Uterus (tissue), 4 donors: ENCODE measurements at places on chromosomes 3 and 15. TPM values are rescaled to one million over a fixed set of nuclear protein-coding genes. Genes with fewer than 3 reads are reported as not detected.

- no peaks in the 10 kb centered on the region for H3K36me3 ChIP-seq
- DNase-seq: no peak
- no peak overlapping the region for H3K4me3 ChIP-seq
- no peaks in the 10 kb centered on the region for H3K27me3 ChIP-seq
- H3K27ac ChIP-seq: no peak overlapping the region
- H3K4me1 ChIP-seq: no peaks in the 10 kb centered on the region
These were observed 25.9 kb upstream of the UBE2Q2 start for GRCh38 chr15:75817138-75817935.

GRCh38 chr3:34399401-34399800 is 601.0 kb downstream of the PDCD6IP start:
- no peak overlapping the region for H3K27ac ChIP-seq
- no peaks in the 10 kb centered on the region for H3K4me1 ChIP-seq
- H3K4me3 ChIP-seq: no peak overlapping the region
- no peaks in the 10 kb centered on the region for H3K27me3 ChIP-seq
- DNase-seq: no peak
- no peaks in the 10 kb centered on the region for H3K36me3 ChIP-seq

GRCh38 chr3:156685198-156685597 is 10.8 kb downstream of the TIPARP start:
- H3K36me3 ChIP-seq: no peaks in the 10 kb centered on the region
- no peak overlapping the region for H3K4me3 ChIP-seq
- H3K27me3 ChIP-seq: no peaks in the 10 kb centered on the region

GRCh38 chr15:95894407-95894956 is 436.0 kb upstream of the NR2F2 start:
- H3K4me3 ChIP-seq: no peak overlapping the region
- peak overlapping the region; percentile 5 for H3K27ac ChIP-seq
- DNase-seq: no peak

DNA sequence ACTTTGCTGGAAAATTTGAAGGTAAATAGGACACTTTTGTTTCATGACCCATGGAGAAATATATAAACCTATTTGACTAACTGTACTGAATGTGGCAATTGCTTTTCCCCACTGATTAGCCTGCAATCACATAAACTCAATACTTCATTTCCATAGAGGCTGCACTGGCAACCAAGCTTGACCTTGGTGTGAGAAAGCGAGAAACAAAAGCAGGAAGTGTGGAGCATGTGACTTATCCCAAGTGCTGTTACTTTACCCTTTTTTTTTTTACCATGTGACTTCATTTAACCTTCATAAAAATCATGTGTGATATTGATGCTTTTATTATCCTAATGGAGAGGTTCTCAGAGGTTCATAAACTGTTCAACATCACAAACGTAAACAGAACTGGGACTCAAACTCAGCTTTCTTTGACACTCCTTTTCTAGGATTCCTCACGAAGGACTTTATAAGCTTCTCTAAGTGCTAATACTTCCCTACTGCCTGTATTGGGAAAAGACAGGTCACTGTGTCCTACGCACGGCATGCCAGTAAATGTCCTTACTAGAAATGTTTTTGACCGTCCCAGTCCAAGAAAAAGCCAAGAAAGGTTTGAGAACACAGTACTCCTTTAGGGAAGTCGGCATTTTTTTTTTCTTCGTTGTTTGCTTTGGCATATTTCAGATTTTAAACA is 34.9 kb upstream of the ZNF385D start:
- H3K36me3 ChIP-seq: no peaks in the 10 kb centered on the region
- H3K4me3 ChIP-seq: no peak overlapping the region
- no peak overlapping the region for H3K27ac ChIP-seq
- no peaks in the 10 kb centered on the region for H3K4me1 ChIP-seq
- H3K27me3 ChIP-seq: no peaks in the 10 kb centered on the region

DNA sequence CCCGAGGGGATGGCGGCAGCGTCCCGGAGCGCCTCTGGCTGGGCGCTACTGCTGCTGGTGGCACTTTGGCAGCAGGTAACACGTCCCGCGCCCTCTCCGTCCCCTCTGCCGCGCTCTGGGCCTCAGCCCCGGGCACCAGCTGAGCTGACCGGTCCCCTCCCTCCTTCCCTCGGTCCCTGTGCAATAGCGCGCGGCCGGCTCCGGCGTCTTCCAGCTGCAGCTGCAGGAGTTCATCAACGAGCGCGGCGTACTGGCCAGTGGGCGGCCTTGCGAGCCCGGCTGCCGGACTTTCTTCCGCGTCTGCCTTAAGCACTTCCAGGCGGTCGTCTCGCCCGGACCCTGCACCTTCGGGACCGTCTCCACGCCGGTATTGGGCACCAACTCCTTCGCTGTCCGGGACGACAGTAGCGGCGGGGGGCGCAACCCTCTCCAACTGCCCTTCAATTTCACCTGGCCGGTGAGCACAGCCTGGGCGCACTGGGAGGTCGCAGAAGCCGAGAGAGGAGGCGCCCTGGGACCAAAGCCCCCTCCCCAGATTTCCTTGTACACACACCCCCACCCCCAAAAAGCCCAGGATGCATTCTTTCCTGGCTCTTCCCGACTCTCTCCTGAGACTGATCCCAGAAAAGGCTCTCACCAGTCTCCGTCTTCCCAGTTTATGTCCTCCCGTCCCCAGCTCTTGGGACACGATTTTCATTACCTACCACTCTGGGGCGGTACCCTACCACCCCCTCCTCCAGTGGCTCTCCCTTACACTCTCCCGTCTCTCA is 705 bp downstream of the DLL4 start:
- H3K4me1 ChIP-seq: no peaks in the 10 kb centered on the region
- peak overlapping the region; percentile 41 for H3K4me3 ChIP-seq
- peaks cover 44% of the 10 kb centered on the region for H3K27me3 ChIP-seq
- peak overlapping the region; percentile 45 for H3K27ac ChIP-seq
- H3K36me3 ChIP-seq: no peaks in the 10 kb centered on the region

GRCh38 chr15:100373120-100373896 is 31.5 kb upstream of the ADAMTS17 start:
- DNase-seq: peak; percentile 18
- no peaks in the 10 kb centered on the region for H3K27me3 ChIP-seq
- H3K4me3 ChIP-seq: peak overlapping the region; percentile 20
- H3K36me3 ChIP-seq: no peaks in the 10 kb centered on the region
- H3K27ac ChIP-seq: peak overlapping the region; percentile 84

GRCh38 chr15:77543159-77543882 is 89.4 kb downstream of the LINGO1 start:
- H3K4me1 ChIP-seq: no peaks in the 10 kb centered on the region
- H3K27ac ChIP-seq: peak overlapping the region; percentile 60
- H3K27me3 ChIP-seq: no peaks in the 10 kb centered on the region

DNA sequence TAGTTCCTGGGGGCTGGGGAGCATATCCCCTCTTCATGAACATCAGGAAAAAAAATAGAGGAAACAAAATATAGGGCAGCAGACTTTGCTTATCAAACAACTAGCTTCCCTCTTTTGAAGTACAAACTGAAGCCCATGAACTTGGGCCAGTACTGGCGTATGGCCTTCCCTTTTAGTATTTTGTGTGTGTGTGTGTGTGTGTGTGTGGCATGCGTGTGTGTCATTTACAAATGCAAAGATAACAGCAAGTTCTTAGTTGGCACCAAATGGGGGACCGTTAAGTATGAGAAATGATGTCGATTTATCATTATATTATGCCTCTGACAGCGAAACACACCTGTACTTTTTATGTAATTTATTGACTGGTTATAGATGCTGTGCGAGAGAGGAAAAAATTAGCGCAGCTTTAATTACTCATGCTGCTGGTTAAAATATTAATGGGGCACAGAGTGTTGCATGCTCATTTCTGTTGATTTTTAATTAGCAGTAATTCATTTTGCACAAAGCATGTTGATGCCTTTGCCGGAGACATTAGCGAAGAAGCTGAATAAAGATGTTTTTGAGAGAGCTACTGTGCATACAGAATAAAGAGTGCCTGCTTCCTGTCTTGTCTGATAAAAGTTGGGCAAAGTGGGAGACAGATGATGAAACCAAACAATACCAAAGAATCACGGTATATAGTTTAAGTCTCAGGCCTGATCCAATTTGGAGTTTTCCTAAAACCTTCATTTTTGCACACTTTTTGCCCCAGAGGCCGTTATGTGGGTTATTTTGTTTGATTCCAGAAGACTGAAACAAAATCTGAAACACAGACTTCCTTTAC is 297.1 kb downstream of the SATB1 start:
- no peaks in the 10 kb centered on the region for H3K4me1 ChIP-seq
- no peaks in the 10 kb centered on the region for H3K36me3 ChIP-seq
- no peak for DNase-seq
- no peak overlapping the region for H3K27ac ChIP-seq

DNA sequence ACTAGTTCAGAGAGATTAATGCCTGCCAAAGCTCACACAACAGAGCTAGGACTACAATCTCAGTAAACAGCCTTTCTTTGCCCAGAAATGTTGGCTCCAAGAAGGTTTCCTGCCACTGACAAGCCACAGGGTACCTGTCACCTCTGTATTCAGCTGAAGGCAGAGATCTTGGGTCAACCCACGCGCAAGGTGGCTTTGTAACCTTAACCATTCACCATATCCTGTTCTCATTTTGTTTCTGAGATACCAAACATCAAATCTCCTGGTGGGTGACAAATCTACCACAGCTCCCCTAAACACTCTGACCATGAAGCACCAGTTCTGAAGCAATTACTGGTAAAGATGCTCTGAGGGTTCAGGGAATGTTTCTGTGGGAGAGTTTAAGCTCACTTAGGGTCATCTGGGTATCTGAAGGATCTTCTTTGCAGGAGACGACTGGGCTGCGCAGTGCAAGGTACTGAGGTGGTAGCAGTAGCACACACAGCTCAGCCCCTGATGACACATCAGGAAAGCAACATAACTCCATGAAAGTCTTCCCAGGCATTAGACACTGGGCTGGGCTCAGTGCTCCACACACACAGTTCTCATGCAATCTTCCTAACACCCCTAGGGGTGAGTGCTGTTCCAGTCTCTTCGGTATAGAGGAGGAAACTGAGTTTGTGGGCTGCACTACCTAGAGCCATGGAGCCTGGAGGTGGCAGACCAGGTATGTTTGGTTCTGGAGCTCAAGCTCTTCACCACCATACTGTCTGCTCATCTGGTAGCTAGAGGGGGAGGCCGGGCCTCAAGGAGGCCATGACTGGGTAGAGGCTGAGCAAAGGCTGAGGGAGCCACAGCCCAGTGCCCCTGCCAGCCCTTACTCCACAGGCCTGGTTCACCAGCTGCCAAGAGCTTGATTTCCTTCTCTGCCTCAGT is 7.7 kb downstream of the CXCR6 start:
- peak overlapping the region; percentile 64 for H3K27ac ChIP-seq
- no peaks in the 10 kb centered on the region for H3K4me1 ChIP-seq
- H3K36me3 ChIP-seq: no peaks in the 10 kb centered on the region
- no peaks in the 10 kb centered on the region for H3K27me3 ChIP-seq
- no peak for DNase-seq

GRCh38 chr3:59655418-59656015 is 605.7 kb upstream of the CFAP20DC start:
- no peaks in the 10 kb centered on the region for H3K27me3 ChIP-seq
- no peak for DNase-seq
- no peak overlapping the region for H3K4me3 ChIP-seq
- H3K4me1 ChIP-seq: no peaks in the 10 kb centered on the region
- H3K27ac ChIP-seq: no peak overlapping the region

UCN2 gene
- total RNA-seq: not detected

NUP210 gene
- 3.5 TPM for total RNA-seq

NR2E3 gene
- not detected for total RNA-seq

CLRN1 gene
- total RNA-seq: not detected
